ENCODE measurements at places on chromosomes 4 and X.

DNA sequence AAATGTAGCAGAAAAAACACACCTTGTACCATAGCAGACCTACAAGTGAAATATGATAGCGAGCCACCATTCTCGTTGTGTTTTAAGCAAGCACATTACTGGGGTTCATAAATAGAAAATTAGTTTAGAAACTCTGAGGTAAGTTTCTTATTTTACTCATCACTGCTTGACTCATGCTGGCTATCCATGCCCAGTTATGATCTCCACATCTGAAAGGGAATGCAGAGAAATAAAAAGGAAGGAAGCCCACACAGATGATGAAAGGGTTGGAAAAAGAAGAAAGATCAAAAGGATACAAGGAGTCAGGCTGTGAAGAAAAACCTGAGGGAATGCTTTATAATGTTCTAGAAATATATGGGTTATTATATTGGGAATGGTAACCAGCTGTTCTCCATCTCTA, 54.5 kb downstream of the CAMK2D start:
- no peak for DNase-seq

DNA sequence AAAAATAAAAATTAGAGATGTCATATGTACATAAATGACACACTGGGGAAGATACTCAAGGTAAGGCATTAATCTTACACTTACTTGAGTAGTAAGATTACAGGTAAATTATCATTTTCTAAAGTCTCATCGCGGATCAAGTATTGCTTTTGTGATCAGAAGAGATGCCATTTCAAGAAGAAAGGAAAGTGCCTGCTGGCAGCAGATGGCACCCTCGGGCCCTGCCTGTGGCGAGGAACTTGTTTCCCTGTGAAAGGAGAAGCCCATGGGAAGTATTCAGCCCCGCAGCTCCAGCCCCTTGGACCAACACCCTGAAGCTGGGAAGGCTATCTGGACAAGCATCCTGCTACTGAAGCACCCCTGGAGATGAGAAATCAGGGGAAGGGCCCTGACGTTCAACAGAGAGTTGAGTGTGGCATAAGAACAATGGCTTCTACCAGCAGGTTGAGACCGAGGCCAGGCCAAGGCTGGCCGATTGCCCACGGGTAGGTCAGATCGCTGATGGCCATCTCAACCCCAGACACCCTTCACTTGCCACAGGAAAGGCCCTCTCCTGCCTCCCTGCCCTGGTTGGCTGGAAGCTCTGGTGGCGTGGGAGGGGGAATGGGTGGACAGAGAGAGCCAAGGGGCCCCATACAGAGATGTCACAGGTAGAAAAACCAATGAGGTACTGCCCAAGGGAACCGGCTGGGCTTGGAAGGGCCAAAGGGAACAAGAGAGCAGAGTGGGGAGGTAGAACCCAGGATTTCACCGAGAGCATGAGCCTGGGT, 18.8 kb upstream of the MXD4 start:
- DNase-seq: no peak

- DNase-seq: no peak
Measured at GRCh38 chr4:17284323-17285175, 227.3 kb downstream of the QDPR start.

DNA sequence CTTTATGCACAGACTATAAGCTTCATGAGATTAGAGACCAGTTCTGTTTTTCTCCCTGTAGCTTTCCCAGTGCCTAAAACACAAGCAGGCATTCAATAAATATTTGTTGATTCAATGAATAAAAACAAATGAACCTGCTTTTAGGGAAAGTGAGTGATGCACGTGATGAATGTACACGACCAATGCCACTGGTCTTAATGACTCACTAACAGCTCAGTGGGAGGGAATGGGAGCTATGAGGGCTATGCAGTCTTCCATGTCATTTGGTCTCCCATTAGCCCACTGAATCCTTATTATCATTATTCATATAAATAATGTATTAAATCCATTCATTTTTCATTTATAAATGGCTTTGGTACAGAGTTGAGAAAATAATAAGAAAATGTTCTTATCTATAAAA, 247.4 kb downstream of the FBXO8 start:
- DNase-seq: no peak

- DNase-seq: no peak
Measured at GRCh38 chrX:739611-740010, 109.0 kb downstream of the SHOX start.

DNA sequence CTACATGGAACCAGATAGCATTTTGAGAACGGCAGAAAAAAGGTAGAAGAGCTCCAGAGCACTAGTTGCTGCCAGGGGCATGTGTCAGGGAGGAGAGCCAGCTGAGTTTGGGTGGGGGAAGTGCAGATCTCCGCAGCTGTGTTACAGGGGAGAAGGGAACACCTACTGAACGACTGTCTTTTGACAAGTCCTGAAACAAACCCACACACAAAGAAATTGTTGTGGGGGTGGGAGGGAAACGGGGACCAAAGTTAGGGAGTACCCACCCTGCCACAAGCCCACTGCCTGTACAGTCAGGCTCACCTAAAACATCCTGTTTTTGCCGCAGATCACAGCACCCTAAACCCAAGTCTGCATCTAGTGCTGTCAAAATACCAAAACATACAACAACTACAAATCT, 55.5 kb downstream of the LEF1 start:
- no peak for DNase-seq

DNA sequence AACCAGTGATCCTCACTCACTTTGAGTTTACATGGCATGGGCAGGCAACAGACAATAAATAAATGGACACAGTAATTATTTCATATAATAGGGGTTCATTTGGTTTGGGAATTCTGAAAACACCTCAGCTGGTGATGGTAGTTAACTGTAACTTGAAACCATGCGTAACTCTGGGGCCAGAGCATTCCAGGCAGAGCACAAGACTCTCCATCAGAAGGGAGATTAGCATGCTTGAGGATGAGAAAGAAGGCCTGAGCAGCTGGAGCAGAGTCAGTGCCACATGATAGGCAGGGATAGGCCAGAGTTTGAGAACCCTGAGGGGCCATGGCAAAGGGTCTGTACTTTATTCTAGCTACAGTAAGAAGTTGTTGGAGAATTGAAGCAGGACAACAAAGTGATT, 56.3 kb upstream of the CXCL8 start:
- no peak for DNase-seq

- no peak for DNase-seq
Measured at GRCh38 chrX:44723426-44723825, 120.4 kb upstream of the DUSP21 start.

GRCh38 chr4:108058685-108059440, 69.2 kb downstream of the HADH start:
- no peak for DNase-seq

GRCh38 chr4:80006935-80007744, 65.9 kb downstream of the ANTXR2 start:
- DNase-seq: no peak

- DNase-seq: no peak
Measured at GRCh38 chr4:114603497-114603896, 4.9 kb downstream of the UGT8 start.

- DNase-seq: no peak
Measured at GRCh38 chr4:118296729-118297128, 56.1 kb downstream of the PRSS12 start.

GRCh38 chrX:40005292-40006011, 92.3 kb downstream of the BCOR start:
- DNase-seq: no peak

GRCh38 chrX:131675596-131676194, 131.8 kb downstream of the OR13H1 start:
- DNase-seq: no peak

DNA sequence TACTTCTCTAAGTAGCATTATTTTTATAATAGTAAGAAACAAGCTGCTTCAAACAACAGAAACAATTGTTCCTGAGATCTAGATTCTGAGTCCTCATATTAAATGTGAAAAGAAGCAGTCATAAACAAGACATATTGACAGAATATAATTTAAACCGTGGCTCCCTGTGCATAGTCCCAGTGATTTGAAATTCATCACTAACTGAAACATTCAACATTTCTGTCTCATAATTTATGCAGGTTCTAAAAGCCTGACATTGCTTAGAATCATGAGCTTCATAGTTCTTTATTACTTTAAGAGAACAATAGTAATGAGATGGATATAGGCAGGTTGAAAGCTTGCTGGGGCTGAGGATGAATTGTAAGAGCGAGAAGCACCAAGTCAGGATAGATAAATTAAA, 375.5 kb upstream of the MAGEB18 start:
- DNase-seq: no peak

- no peak for DNase-seq
Measured at GRCh38 chr4:143616771-143617170, 83.7 kb downstream of the FREM3 start.

- DNase-seq: no peak
Measured at GRCh38 chr4:141464366-141464765, 172.0 kb upstream of the IL15 start.

- DNase-seq: no peak
Measured at GRCh38 chr4:145808021-145808650, 128.2 kb downstream of the C4orf51 start.

GRCh38 chr4:43332052-43332425, 439.5 kb downstream of the GRXCR1 start:
- no peak for DNase-seq

DNA sequence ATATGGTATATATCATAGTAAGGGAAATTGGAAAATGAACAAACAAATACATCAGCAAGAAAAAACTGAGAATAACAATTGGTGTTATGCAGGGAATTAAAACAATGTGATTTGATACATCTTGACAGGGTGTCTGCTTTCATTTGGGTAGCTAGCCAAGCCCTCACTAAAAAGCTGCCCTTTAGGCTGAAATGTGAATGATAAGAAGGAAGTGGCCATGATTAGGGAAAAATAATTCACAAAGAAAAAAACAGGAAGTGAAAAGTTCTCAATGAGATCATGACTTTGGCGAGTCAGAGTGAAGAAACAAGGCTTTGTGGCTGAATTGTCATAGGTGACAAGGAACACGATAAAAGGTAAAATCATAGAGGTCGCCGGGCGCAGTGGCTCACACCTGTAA, 675.8 kb upstream of the SLIT2 start:
- no peak for DNase-seq

- DNase-seq: no peak
Measured at GRCh38 chr4:95325665-95326064, 223.1 kb downstream of the UNC5C start.

GRCh38 chr4:3872834-3873313, 106.7 kb downstream of the ADRA2C start:
- no peak for DNase-seq

DNA sequence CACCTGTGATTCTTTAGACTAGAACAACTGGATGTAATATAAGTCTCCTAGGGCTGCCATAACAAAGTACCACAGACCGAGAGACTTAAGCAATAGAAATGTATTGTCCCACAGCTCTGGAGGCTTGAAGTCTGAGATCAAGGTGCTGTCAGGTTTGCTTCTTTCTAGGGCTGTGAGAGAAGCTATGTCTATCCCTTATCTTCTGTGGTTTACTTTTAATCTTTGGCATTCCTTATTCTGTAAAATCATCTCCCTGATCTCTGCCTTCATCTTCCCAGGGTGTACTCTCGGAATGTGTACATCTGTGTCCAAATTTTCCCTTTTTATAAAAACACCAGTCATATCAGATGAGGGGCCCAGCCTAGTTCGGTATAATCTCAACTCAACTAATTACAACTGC, 10.3 kb upstream of the HOPX start:
- no peak for DNase-seq

DNA sequence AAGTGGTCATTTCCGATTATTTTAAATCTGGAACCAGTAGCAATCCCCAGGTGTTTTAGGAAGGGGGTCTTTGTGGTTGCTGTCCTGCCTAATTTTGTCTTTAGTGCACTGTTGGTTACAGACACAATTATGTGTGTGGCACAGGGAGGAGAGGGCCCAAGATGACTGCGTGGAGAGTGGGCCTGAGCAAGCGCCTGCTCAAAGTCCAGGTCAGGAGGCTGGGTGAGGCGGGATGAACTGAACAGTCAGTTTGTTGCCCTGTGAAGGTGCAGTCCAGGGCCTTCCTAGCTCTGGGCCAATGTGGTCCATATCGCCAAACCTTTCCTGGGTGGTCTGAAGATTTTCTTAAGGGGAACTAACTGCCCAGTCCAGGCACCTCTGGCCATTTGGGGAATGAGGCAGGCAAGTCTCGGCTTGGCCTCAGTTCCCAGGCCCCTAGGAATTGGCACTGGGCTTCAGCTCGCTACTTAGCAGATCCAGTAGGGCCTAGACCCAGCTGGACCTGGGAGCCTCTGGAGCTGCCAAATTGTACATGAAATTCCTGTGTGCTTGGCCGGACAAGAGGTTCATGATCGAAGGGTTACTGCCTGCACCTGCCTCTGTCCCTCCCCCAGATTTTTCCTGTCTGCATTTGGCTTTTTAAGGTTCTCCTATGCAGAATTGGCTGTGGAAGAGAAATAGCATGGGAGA, 47.6 kb downstream of the ANAPC4 start:
- DNase-seq: no peak

DNA sequence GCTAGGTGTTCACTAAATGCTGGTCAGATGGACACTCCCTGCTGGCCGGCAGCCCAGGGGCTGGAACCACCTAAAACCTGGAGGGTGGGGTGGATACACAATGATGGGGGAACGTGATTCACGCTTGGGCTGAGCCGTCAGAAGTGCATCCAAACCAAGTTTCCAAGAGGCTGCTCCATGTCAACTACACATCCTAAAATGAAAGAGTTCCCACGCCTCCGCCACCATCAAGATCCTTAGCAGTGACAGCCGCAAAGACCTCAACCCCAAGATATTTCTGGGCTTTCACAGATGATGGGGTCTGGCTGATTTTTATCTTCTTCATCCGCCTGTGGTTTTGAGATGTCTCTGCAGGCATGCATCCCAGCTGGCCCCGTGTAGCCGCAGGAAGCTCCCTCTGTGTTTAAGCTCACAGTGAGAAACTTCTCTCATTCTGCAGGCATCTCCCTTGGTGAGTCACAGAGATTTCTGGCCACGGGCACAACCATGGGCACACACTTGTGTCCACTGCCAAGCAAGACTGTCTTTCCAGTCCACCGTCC, 84.4 kb downstream of the HTRA3 start:
- DNase-seq: no peak

DNA sequence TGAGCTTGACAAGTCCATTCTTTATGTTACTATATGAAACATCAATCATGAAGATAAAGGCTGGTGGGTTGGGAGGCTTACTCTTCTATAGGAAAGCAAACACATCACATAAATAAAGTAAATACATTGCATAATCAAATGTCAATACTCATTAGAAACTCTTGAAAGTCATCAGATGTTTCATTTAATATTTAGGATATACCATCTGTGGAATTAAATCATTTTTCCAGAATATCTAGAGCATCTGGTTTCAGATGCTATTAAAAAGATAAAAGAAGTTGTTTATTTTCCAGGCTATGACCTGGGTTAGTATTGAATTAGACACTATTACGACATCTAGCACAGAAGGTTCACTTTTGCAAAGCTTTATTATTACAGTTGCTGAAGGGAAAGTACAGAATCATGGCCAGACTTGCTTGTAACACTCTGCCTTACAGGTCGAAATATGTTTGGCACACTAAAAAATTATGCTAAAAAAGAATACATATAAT, 72.6 kb downstream of the METTL14 start:
- no peak for DNase-seq
